Stimulated activated CD8-positive, alpha-beta memory T cell treated with anti-CD3 and anti-CD28 coated beads, Interleukin-4, amount 100 ng/mL, for 24 hours (primary cell): ENCODE measurements at places on chromosomes 6 and 20.

GRCh38 chr6:149831308-149831820 is 32.8 kb downstream of the LRP11 start:
- DNase-seq = no peak

DNA sequence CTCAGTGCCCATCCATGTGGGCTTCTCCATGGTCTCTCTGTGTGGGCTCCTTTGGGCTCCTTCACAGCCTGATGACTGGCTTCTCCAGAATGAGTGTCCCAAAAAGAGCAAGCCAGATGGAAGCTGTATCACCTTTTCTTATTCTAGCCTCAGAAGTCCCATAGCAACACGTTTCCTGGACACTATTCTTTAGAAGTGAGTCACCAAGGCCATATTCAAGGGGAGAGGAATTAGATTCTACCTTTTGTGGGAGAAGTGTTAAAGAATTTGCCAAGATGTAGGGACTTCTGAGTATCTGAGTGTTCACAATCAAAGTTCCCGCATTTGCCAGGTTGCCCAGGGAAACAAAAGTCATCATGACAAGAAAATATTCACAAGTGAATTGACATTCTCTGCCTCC is 20.7 kb upstream of the TBC1D22B start:
- no peak for DNase-seq

DNA sequence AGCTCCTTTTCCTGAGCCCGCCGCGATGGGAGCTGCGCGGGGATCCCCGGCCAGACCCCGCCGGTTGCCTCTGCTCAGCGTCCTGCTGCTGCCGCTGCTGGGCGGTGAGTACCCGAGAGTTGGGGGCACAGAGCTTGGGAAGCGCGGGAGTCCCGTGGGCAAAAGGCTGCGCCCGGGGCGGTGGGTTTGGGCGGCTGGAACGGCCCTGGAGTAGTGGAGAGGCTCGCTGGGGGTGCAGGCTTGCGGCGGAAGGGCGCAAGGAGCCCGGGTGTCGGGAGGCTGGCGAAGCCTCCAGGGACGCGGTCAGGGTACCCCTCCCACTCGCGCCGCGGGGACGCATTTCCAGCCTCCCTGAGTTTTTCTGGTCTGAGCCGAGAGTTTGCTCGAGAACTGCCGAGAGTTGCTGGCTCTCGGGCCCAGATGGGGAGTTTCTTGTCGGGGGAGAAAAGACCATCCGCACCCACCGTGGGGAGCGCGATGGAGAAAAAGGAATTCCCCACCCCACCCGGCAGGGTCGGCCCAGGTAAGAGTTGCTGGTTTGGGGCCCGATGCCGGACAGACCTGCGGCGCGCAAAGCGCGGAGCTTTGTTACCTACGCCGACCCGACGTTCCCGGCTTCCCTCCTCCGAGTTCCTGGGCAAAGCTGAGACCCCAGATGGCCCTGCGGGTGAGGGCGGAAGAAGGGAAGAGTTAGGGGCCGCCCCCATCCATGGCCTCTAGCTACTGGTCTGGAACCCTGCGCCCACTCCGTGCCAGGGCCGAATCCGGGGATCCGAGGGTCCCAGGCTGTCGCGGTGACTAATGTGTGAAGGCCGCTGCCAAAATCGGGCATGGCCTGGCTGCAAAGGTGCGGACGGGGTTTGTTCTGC is 584 bp downstream of the PTK7 start:
- no peak for DNase-seq

DNA sequence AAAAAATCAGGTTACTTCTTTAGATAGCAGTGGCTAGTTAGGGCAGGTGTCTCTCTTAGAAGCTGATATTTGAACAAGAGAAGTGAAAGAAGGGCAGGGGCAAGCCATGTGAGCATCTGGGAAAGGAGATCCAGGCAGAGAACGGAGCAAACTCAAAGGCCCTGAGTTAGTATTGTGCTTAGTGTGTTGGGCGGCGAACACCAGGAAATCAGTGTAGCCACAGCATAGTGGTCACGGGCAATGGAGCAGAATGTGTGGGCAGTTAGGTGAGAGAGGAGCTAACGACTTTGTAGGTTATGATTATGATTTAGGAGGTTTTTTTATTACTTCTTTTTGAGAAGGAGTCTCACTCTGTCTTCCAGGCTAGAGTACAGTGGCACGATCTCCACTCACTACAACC is 229.3 kb downstream of the TMEM242 start:
- DNase-seq = no peak

DNA sequence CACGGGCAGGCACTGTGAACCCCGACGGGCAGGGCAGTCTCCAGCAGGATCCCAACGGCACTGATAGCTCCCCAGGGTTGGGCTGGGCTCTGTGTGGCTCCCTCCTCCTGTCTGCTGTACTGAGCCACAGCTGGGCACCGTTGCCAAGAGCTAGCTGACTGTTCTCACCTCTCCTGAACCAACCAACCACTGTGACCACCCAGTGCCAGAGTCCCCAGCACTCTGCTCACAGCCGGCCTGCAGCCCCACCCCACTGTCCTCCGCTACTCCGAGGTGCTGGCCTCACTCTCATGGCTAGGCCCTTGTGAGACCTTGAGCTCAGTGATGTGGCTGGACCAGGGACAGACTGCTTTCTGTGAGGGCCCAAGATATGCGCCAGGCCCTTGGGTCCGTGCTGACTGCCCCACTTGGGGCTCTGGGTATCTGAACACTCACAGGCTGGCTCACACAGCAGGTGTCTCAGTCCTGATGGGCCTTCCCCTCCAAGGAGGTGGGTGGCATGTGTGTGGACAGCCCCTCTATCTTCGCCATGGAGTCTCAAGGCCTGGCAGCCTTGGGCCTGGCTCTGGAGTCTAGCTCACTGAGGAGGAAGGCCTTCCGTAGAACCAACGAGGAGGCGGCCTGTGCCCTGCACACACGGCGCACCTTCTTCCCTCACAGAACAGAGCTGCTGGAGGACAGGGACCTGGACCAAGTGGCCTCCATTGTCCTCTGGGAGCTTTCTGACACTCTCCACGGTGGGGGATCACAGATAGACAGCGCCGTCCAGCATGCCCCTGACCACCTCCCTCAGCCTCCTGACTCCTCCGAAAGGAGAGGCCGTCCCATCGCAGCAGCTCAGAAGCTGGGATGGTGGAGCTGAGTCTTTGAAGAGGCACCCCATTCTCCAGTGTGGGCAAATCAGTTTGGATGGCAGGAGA is 53.5 kb downstream of the TCP11 start:
- no peak for DNase-seq

DNA sequence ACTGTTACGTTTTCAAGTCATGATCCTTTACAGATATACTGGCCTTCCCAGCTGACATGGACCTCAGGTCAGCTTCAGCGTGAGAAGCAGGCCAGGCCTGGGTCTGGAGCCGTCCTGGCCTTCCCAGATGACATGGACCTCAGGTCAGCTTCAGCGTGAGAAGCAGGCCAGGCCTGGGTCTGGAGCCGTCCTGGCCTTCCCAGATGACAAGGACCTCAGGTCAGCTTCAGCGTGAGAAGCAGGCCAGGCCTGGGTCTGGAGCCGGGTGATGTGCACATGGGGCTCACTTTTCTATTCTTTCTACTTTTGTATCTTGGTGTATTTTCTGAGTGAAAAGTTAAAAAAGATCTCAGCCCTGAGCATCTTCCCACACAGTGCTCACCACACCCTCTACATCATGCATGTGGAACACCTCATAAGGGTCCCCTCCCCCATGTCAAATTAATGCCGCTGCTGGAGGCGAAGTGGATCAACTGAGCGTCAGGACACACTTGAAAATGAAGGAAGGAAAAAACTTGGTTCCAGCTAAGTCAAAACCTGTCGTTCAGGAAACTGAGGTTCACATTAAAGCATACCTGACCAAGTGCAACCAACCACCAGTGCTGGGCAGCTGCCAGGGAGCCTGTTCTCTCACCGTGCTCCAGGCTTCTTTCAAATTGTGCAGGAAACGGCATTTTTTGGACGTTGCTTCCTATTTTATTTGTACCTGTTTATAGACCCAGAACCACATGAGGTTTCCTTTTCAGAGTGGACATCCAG is 32.2 kb downstream of the KIF25 start:
- no peak for DNase-seq

DNA sequence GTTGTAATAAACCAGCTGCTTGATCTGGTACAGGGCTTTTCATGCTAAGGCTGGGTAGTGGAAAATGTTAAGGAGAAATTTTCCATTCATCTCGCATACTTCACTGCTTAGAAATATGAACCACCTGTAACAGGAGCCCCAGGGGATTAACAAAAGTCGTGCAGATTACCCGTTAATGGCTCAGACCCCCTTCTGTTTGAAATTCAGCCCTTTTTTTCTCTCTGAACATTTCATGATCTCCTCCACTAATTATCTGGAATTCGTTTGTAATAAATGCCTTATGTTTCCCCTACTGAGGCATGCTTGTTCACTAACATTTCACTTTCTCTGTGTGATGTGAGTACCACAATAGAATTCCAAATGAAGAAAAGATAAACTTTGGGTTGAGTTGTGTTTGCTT is 336.4 kb upstream of the HSF2 start:
- no peak for DNase-seq

GRCh38 chr6:21084656-21085055 is 508.9 kb upstream of the SOX4 start:
- no peak for DNase-seq

DNA sequence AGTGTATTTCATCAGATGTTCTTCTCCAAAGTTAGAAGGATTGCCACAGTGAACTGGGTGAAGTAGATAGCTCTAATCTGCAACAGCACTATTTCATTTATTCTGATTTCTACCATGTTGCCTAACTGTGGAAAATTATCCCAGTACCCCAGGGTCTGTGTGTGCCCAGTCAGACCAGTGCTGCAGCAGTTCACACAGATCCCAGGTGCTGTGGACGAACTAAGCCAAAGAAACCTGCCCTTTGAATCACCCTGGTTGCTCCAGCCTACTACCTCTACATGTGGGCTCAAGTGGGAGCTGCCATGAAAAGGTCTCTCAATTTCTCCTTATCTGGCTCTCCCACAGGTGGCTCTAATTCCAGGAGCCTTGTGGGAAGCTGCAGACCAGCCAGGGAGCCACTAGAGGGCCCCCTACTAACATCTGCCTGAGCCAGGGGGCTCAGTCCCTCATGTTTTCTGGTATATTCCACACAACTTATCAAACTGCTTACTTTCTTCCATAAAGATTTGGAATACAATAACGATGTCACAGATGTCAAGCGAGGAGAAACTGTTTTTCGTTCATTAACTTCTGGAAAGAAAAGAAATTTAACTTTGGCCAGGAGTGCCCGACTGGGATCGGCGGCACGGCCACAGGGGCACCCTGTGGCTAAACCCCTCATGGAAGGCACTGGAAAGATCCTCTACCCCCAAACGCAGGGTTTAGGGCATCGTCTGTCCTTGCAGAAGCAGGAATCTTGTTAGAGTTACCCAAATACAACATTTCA is 31.6 kb upstream of the LY86 start:
- no peak for DNase-seq
